EH (cell line): ENCODE measurements at places on chromosomes 12 and 14.

DNA sequence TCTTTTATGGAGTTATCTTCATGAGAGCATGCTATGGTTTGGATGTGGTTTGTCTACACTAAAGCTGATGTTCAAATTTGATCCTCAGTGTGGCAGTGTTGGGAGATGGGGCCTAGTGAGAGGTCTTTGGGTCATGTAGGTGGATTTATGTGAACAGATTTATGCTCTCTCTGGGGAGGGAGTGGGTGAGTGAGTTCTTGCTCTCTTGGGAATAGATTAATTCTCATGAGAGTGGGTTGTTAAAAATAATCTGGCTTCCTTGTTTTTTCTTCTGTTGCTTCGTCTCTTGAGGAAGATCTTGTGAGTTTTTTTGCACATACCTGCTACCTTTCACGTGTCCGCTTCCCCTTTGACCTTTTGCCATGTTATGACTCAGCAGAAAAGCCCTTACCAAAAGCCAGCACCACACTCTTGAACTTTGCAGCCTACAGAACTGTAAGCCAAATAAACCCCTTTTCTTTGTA is 20.5 kb downstream of the DERA start:
- DNase-seq: no peak

- peak; percentile 93 for DNase-seq
These were observed 15.5 kb downstream of the REM2 start for GRCh38 chr14:22898302-22899090.

DNA sequence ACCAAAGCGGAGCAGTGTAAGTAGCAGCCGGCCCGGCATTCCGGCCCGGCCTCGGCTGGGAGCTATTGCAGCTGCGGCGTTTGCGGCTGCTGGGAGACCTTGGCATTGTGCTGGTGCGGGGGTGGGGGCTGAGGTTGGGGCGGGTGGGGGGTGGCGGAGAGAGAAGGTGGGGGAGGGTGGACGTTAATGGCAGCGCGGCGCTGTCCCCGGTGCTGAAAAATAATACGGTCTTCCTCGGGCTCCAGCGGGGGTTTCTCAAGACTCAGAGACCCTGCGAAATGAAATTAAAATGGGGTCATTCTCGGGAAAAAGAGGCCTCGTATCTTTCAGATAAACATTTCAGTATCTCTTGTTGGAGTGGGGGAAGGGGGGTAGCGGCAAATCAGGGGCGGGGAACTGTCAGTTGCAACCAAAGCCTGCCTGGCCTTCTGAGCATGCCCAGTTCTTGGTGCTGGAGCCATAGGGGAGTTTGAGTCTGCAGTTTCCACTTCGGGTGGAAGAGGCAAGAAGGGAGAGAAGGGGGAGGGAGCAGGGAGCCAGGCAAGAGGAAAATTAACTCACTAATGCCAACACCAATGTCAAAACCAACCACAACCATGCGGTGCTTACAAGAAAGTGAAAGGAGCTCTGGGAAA is 414 bp downstream of the UNC79 start:
- DNase-seq: peak; percentile 0

DNA sequence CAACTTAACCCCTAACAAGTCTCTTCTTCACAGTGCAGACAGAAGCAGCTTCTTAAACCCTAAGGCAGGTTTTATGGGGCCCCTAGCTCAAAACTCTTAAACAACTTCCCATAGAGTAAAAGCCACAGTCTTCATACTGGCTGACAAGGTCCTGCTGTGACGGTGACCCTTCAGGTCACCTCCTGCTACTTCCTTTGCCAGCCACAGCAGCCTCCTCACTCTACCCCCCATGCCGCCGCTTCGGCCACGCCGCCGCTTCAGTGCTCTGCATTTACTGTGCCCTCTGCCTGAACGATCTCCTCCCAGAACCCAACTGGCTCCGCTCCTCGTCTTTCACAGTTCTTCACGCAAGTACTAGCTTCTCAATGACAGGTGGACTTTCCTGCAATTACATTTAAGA is 45.5 kb downstream of the ACADS start:
- no peak for DNase-seq

GRCh38 chr12:2228535-2228934 is 175.7 kb downstream of the CACNA1C start:
- no peak for DNase-seq

DNA sequence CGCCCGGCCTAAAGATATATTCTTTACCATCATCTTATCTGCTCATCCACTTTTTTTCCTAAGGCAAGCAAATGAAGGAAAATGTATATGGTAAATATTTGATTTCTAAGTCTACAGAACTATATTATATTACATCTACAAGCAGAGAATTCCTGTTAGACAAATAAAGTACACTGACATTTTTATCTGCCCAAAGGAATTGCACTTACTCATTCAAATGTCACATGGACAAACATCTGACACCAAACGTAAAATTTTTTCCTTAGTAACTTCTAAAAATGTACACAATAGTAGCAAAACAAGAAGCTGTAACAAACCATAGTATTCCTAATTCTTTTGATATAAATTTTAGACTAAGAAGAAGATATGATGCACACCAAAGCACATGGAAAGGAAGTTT is 51.0 kb downstream of the SPPL3 start:
- peak; percentile 48 for DNase-seq

- peak; percentile 26 for DNase-seq
These were observed 72.6 kb upstream of the BICD1 start for GRCh38 chr12:32034045-32034444.

DNA sequence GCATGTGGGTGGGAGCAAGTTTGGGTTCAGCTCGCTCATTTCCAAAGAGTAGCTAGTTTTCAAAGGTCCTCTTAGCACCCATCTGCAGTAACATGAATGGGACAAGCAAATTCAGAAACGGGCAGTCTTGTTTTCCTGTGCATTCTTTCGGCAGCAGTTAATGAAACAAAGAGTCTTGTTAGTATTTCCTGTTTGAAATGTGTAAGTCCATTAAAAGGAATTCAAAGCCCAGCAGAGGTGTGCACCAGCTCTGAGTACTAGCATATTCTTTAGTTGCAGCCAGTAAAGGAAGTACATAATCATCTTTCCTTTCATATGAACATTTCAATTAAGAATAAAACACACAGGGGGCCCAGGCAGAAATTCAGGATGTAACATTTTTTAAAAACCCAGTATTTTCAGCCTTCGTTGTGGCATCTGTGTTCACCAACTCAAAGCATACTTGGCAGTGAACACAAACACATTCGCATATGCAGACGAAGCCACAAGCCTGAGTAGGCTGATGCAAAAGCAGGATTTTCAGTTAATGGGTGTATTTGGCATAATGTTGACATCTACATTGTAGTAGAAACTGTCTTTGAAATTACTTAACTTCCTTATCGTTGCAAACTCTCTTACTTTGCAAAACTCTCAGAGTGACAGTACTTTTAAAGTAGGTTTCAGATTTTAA is 570.0 kb upstream of the FLRT2 start:
- DNase-seq: no peak

DNA sequence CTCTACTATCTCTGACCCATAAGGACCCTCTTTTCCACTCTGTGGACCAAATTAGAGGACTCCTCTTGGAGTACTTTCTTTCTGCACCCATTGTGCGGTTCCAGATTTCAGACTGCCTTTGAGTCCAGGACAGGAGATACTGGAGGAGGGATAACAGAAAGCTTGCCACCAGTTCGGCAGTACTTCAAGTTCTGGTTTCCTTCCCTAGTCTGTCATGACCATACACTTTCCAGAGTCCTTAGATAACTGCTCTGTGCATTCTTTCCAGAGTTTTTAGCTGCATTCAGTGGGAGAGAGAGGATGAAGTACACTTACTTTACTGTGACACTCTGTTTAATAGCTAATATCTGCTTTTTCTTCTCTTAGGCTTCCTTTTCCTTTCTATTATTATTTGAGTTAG is 54.8 kb upstream of the OSBPL8 start:
- no peak for DNase-seq

GRCh38 chr14:33714527-33715226 is 236.2 kb downstream of the EGLN3 start:
- peak; percentile 79 for DNase-seq

- DNase-seq: no peak
These were observed 97.1 kb downstream of the OTOGL start for GRCh38 chr12:80196419-80196818.
